ENCODE measurements at places on chromosomes 12 and 14.

DNA sequence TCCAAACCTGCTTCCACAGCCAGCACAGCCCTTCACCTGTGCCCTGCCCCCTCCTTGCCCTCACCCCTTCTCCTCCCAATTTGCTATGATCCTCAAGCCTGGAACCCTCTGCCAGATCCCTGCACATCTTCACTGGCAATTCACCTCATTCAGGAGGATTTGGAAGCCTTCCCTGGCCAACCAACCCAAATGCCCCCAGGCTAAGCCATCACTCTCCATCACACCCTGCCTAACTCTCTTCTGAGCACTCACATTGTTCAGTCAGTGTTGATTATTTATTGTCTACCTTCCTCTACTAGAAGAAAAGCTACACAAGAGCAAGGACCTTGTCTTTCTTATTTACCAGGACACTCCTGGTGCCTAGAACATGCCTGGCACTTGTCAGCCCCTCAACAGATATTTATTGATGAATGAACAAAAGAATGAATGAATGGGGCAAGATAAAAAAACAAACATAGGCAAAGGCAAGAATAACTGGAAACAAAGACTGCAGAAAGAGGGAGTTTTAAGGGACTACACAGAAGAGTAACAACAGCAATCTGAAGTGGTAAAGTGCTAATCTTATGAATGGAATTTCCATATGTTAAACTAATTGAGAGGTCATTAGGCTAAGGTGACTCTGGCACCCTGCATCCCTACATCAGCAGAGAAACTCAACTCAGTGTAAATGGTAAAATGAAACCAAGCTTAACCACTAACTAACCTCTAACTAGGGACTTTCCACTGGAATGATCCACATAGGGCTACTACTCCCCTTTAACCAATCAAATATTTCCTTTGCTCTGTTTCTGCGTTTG, 33.4 kb downstream of the TMTC1 start:
- DNase-seq = no peak

DNA sequence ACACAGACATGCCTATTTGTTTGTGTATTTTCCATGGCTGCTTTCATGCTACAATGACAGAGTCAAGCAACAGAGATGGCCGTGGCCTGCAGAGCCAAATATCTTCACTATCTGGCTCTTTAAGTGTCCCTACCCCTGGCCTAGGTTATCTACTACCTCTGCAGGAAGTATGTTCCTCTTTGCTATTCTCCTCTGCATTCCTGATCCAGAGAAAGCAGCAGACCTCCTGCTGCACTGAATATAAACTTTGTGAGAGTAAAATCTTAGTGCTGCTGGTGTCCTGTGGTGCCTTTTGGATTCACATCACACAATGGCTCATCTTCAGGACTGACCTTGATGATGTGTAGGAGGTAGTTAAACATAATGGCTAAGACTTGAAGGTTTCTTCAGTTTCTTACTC, 233.4 kb downstream of the IPO8 start:
- DNase-seq = no peak

GRCh38 chr12:71760471-71760870, 5.8 kb downstream of the RAB21 start:
- DNase-seq = no peak

DNA sequence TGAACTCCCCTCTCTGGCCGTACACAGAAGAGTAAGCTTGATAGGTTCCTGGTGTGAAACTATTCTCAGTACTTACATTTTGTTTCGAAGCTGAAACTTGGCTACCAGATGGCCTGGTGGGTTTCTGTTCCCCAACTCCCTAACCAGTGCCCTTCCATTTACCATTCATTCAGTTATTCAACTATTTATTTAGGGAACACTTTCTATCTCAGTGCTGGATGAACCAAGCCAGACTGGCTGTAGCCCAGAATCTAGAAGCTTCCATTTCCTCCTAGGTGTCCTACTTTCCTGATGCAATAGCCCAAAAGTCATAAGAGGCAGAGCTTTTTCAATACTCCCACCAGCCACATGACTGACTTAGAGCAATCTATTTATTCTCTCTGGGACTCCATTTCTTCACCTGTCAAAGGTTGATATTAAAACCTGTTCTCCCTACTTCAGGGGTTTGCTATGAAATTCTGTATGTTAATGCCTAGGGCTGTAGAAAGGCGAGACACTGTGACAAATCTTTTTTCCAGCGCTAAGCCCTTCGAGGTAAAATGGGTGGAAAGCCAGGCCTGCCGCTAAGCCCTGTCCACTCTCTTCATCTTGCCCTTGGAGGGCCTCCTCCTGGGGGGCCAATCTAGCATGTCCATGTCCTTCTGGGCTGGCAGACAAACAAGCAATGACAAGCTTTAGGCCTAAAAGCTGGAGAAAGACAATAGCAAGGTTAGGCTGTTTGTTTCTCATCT, 8.1 kb upstream of the IRF2BPL start:
- DNase-seq = no peak

DNA sequence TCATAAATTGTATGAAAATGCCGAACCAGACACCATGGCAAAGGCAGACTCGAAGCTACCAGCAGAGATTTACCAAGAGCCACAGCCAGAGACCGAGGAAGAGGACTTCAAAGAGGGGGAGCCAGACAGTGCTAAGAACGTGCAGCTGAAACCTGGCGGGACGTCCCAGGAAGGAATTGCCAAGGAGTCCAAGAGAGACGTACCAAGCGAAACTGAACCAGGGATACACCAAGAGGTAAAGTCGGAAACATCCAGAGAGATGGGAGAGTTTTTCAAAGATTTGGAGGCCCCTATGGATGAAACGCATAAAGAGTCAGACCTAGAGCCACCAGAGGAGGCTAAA, 294 bp downstream of the SAMD15 start:
- no peak for DNase-seq

- no peak for DNase-seq
These were observed 13.1 kb downstream of the DACT1 start for GRCh38 chr14:58650857-58651256.

DNA sequence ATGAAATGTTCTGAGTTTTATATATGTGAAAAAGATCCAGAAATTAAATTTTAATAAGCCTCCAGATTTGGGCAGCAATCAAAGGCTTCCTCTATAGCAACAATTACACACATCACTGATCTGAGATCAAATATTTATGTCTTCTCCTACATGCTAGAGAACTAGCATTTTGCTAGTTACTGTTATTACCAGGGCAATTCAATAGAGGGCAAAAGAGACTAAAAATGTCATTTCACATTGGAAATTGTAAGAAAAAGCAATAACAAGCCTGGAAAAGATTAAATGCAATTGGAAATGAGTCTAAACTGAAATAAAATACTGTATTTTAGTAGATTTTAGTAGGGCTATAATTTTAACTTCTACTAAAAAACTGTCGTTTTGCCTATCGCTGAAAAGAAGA, 32.6 kb upstream of the ANO6 start:
- DNase-seq = no peak

DNA sequence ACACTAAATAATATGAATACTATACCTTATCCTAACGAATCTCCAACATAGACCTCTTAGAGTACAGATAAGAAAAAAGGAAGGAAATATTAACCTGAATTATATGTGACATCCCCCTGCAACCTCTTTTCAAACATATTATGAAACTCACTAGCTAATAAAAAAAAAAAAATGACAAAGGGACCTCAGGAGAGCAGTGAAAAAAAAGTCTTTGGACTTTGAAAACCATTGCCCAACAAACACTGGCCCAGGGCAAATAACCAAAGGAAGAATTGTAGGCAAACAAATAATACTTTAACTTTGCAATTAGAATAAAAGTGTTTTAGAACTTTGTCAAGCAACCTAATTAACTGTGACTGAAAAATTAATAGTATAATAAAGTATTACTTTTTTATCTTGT, 7.7 kb downstream of the SOX5 start:
- DNase-seq = no peak

- DNase-seq = no peak
These were observed 12.7 kb upstream of the WDR89 start for GRCh38 chr14:63654346-63654745.

DNA sequence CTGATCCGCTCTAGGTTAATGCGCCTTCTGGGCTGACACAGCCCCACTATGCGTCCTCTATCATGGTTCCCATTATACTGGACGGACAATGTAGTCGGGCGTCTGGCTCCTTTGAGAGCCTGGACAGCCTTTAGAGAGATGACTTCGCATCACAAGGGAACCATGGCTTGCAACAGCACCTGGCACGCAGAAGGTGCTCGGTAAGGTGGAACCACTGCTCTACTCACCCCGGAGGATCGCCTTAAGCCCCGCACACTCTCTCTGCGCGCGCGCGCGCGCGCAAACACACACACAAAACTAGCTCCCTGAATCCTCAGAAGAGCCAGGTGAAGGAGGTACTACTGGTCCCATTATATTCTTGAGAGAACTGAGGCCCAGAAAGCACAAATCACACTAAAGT, 7.1 kb downstream of the MAP3K12 start:
- no peak for DNase-seq

DNA sequence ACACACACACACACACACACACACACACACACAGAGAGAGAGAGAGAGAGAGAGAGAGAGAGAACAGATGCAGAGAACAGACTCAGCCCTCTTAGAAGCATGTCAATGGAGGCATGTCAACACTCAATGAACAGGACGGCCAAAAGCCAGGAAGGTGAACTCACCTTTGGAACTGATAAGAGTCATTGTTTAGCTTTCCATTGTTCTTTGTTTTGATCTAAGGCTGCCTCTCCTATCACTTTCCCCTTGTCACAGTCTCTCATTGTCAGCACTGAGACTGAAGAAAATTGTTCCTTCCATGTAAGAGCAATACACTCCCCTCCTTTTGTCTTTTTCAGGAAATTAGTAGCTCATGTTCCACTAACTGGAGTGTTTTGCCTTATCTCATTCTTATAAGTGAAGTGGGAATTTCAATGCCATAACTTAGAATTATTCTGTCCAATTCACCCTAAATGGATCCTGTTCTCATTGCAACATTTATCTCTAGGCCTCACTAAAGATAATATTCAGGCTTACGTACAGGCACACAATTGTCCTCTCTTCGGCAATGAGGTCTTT, 218.0 kb downstream of the DUSP6 start:
- DNase-seq = no peak

- no peak for DNase-seq
These were observed 64.0 kb upstream of the SLC24A4 start for GRCh38 chr14:92258934-92259333.

- DNase-seq = no peak
These were observed 621.0 kb downstream of the CCER1 start for GRCh38 chr12:90333939-90334338.

DNA sequence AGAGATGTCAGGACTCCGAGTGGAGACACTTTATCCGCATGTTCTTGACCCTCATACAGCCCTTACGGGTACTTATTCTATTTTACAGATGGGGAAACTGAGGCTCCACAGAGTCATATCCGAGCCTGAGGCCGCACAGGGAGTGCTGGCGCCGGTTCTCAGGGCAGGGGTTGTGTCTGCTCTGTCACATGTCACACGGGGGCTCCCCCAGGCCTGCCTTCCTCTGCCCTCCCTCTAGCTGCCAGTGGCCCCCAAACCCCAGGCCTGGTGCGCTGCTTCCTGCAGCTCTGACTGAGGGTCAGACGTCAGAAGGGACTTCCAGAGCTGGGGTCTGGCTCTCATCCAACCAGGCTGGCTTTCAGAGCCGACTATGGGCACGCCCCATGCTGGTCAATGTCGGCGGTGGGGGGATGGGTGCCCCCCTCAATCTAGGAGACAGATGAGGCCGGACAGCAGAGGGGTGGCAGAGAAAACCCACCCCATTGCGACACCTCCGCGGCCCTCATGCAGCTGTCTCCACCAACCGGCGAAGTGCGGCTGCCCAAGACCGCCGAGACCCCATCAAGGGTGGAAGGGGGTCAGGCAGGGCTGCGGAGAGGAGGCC, 811 bp upstream of the INF2 start:
- DNase-seq = no peak

GRCh38 chr14:101853455-101854018, 92.0 kb downstream of the PPP2R5C start:
- DNase-seq = no peak

GRCh38 chr14:99350751-99351150, 78.8 kb upstream of the BCL11B start:
- DNase-seq = no peak

GRCh38 chr12:98788396-98788795, 143.3 kb downstream of the APAF1 start:
- no peak for DNase-seq

- DNase-seq = no peak
These were observed 53.7 kb downstream of the TMTC2 start for GRCh38 chr12:82740129-82741000.

DNA sequence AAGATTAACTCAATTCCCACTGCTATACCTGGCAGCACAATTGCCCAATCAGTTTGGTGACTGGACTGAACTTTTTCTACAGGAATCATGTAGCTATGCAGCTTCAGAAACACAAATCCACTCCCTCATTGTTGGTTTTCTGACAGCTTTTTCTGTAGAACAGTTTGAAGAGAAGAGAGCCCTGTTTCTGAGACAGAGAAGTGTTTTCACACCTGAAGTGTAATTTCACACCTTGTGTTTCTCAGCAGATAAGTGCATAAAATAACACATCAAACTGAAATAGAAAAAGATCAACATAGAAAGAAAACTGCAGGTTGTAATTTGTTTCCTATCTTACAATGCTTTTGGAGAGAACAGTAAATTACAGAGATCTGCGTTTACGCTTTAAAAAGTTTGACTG, 335.6 kb downstream of the SNAPC1 start:
- no peak for DNase-seq

DNA sequence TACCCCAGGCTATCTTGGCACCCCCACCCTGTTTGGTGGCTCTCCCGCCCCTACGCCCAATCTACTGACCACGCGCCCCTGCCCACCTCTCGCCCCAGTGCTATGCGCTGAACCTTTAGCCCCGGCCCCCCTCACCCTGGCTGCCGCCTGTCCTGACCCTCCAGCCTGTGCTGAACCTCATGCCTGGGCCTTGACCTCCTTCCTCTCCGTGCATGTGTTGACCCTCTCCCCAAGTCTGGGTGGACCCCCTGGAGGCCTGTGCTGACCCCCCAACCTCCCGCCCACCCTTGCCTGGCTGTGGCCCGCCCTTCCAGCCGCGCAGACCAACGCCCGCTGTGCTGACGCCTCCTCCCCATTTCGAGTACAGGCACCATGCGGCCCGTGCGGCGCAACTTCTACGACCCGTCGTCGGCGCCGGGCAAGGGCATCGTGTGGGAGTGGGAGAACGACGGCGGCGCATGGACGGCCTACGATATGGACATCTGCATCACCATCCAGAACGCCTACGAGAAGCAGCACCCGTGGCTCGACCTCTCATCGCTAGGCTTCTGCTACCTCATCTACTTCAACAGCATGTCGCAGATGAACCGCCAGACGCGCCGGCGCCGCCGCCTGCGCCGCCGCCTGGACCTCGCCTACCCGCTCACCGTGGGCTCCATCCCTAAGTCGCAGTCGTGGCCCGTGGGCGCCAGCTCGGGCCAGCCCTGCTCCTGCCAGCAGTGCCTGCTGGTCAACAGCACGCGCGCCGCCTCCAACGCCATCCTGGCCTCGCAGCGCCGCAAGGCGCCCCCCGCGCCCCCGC, 20.7 kb downstream of the DTX1 start:
- no peak for DNase-seq
